Choroid plexus epithelial cell (primary cell): ENCODE measurements at places on chromosomes 2 and 18.

- no peak for DNase-seq
These were observed 106.3 kb downstream of the GRB14 start for GRCh38 chr2:164515030-164515429.

GRCh38 chr2:42214669-42215068 is 45.5 kb downstream of the EML4 start:
- DNase-seq, result peak; percentile 70

- DNase-seq, result no peak
These were observed 72.2 kb upstream of the MAP2 start for GRCh38 chr2:209351636-209352035.

DNA sequence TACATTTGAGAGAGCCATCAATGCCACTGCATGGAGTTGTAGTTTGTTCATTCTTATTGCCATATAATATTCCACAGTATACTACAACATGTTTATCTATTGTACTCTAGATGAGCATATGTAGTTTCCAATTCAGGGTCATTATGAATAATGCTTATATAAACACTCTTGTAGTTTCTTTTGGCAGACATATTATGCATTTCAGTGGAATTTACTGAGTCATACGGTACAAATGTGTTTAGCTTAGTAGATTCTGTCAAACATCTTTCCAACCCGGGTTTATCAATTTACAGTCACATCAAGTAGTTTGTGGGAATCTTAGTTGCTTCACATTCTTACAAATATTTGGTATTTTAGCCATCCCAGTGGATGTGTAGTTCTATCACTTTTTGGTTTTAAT is 161.1 kb downstream of the KCNH7 start:
- DNase-seq, result peak; percentile 75

GRCh38 chr2:156657809-156658208 is 221.6 kb downstream of the GPD2 start:
- DNase-seq, result peak; percentile 4

DNA sequence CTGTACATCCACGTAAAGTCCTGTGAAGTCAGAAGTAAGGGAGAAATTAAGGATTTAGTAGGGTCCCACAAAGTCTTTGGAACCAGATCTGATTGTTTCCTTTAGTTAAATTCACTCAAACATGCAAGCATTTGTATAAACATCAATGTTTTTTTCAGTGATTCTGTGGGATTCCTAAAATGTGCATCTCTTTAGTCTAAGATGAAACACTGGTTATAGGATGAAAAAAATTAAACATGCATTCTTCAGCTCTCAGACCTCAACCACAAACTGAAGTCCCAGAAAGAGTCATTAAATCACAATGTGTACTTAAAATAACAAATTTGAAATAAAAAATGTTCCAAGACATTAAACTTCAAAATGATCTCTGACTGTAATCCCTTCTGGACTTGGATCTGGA is 76.5 kb upstream of the APCDD1 start:
- DNase-seq, result no peak

GRCh38 chr2:241005569-241005968 is 7.2 kb downstream of the SNED1 start:
- DNase-seq, result no peak

DNA sequence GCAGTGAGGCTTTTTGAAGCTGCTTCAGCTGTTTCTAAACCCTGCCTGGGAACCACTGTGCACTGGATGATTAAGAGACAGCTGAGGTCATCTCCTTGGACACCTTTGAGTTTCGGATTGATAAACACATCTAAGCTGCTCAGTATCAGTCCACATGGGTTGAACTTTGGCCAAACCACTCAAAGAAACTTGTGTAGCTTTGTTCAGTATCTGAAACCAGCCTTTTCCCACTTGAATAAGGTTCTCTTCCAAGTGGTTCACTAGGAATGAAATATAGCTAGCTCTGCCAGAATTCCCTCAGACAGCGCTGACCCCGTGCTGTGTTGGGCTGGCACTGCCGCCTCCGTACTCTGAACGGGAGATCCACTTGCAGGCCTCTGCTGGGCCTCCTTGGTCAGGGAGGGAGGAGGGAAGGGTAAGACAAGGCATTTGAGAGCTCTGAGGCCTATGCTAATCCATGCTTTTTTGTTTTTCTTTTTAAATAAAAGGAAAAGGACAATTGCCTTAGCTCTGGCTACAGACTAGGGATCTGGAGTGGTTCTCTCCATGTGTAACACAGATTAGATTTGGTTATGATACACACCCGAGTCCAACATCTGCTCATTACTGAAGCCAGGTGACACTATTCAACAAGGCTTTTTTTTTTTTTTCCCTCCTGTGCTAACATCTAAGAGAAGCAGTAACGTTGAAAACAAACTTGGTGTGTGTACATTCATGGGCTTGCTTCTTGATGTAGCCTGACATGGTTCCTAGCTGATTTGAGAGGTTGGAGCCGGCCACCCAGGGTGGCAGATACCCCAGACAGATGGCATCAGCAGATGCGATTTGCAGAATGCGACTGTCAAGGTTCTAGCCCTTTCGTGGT is 67.7 kb downstream of the NCK2 start:
- peak; percentile 74 for DNase-seq

DNA sequence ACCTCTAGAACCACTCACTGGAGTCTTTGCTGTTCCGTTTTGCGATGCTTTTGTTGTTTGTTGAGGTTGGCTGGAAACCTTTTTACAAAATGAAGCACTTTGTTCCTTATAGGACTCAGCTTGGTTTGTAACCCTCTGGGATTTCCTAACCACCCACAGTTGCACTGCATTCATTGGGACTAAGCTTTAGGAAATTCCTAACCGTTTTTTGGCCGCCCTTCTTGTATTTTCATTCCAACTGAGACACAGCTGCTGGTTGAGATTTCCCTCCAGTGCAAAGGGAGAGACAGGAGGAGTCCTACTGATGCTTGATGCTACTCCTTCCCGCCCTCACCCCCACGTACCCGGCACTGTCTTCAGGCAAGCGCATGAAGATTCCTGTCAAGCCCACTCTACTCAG is 6.1 kb upstream of the DIPK1C start:
- no peak for DNase-seq

GRCh38 chr2:191927319-191927867 is 80.5 kb upstream of the CAVIN2 start:
- DNase-seq, result peak; percentile 93

DNA sequence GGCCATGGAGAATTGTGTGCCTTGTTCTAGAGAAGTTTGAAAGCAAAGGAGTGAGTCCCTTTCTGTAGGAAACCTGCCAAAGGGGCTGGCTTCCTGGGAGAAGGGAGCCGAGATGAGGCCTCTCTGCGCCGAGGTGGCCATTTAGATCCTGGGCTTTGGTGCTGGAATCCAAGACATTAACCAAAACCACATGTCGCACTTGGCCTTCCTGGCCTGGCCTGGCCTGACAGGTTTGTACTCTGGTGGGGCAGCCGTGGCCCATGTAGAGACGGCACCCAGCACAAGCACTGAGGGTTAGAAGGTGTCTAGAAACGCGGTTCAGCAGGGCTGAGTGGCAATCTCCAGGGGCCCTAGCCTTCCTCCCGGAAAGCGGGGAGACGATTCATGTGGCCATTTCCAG is 7.1 kb downstream of the CNNM3 start:
- no peak for DNase-seq

DNA sequence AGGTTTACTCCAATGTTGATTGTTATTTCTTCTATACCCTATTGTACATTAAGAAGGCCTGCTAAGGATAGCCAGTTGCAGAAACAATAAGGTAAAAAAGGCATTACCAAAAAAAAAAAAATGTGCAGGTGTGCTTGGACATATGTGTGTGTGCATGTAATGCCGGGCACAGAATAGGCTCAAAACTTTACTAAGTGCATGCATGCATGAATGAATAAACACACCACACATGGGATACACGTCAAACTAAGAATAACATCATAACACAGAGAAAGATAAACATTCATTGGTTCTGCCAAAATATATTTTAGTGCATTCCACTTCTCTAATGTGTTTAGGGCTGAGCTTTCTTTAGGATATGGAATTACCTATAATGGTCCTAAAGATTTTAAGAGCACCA is 298.2 kb downstream of the TCF4 start:
- no peak for DNase-seq

DNA sequence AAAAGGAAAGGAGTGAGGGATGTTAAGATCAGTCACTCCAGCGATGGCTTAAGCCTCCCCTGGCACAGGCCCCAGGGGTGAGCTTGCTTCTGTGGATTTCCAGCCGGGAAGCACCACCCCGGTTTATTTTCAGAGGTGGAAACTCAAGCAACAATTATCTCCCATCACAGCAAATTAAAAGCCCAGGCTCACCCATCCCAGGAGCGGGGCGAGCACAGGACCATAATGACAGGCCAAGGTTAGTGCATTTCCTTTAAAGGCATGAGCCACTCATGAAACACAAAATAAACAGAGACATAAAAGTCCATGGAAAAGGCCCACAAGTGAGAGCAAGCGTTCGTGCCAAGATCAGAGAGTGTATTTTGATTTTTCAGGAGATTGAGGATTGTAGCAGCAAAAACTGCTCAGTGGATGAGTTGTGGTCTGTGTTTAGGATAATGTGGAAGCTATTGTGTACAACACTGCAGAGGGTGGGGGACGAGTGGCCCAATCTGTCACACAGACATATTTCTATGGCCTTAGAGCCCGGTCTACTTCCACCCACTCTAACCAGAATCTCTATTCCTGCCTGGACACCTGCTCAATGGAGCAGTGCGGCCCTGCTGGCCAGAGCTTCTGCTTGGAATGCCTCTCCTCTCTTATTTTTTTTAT is 111.4 kb upstream of the CDC42EP3 start:
- DNase-seq, result no peak

DNA sequence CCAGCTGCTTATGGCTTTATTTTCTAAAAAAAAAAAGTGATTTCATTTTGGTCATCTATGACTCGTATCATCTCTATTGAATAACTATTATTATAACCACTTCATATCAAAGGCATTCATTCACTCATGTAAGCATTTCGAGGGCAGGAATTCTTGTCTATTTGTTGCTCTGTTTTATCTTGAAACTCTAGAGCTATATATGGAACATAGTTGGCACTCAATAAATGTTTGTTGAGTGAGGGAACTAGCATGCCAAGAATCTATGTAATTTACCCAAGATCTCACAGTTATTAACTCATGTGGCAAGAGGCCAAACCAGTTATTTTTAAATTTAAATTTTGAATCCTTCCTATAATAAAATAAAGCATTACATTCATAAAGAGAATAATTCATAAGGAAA is 470.1 kb downstream of the TMX3 start:
- peak; percentile 64 for DNase-seq

GRCh38 chr2:172864182-172864581 is 128.5 kb downstream of the RAPGEF4 start:
- DNase-seq, result peak; percentile 76

- no peak for DNase-seq
These were observed 560.2 kb downstream of the LRP1B start for GRCh38 chr2:141570474-141571131.

- peak; percentile 8 for DNase-seq
These were observed 323.1 kb downstream of the RBM43 start for GRCh38 chr2:150938527-150938926.

DNA sequence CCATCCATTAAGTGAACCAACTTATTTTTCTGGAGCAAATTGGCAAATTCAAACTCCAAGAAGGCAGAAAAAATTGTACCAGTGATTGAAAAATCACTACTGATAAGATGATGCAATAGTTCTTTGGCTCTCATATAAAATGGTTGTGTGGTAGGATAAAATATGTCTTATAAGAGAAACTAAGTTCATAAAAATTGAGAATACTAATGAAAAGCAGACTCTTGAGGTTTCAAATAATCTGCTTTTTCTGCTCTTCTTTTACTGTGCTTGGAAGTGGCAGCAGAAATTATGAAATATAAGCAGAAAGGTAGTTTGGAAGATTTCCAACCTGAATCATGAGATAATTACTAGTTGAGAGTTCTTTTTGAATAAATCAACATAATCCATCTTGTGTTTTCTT is 61.9 kb downstream of the PPP1R1C start:
- no peak for DNase-seq

DNA sequence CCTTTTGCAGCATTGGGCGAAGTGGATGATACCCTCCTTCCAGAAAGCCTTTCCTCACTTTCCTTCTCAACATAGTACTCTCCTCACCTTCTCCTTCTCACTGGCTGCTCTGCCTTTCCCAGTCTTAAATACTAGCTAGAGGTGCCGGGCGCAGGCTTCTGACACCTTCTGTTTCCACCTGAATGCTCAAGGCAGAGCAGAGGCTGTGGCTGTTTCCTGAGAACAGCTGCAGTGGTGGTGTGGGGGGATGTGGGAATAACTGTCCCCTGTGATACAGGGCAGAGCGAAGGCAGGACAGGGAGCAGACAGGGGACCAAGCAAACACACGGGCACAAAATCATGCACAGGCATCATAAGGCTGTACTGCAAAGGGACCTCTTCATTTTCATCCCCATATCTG is 303.1 kb downstream of the SS18 start:
- no peak for DNase-seq

- DNase-seq, result no peak
These were observed 91.0 kb upstream of the LCLAT1 start for GRCh38 chr2:30356071-30356470.
